ENCODE measurements at places on chromosomes 13 and 19. TPM values are rescaled to one million over a fixed set of nuclear protein-coding genes. Genes with fewer than 3 reads are reported as not detected.

The SYT5 gene
- total RNA-seq: 1.9 TPM

The WASF3 gene
- 0.49 TPM for total RNA-seq

The PAF1 gene
- total RNA-seq: 138 TPM

The CDC34 gene
- total RNA-seq: 39.2 TPM

DNA sequence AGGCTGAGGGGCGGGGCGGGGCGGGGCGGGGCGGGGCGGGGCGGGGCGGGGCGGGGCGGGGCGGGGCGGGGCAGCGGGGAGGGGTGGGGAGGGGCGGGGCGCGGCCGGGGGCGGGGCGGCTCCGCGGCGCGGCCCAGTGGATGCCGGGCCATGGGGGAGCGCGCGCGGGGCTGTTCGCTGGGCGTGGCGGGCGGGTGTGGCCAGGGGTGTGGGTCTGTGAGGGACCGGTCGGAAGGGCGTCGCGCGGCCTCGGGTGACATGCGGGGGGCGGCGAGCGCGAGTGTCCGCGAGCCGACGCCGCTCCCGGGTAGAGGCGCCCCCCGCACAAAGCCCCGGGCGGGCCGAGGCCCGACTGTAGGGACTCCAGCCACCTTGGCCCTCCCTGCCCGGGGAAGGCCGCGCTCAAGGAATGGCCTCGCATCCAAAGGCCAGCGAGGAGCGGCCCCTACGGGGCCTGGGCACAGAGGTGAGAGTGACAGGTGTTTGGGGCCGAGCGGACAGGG is at the start of gene ZFP28:
ZFP28 (plus strand) TSS at position 188 of the 503 bp plus-strand sequence; CDS start at position 259, 71 bp downstream.
- no peak for DNase-seq

DNA sequence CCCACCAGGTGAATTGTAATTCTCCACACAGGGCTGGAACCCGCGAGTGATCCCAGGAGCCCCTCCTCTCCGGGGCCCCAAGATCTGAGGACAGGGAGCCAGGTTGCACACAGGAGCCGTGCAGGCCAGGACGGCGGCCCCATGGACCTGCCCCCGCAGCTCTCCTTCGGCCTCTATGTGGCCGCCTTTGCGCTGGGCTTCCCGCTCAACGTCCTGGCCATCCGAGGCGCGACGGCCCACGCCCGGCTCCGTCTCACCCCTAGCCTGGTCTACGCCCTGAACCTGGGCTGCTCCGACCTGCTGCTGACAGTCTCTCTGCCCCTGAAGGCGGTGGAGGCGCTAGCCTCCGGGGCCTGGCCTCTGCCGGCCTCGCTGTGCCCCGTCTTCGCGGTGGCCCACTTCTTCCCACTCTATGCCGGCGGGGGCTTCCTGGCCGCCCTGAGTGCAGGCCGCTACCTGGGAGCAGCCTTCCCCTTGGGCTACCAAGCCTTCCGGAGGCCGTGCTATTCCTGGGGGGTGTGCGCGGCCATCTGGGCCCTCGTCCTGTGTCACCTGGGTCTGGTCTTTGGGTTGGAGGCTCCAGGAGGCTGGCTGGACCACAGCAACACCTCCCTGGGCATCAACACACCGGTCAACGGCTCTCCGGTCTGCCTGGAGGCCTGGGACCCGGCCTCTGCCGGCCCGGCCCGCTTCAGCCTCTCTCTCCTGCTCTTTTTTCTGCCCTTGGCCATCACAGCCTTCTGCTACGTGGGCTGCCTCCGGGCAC is 3.9 kb downstream of the FFAR1 start:
- no peak for DNase-seq

DNA sequence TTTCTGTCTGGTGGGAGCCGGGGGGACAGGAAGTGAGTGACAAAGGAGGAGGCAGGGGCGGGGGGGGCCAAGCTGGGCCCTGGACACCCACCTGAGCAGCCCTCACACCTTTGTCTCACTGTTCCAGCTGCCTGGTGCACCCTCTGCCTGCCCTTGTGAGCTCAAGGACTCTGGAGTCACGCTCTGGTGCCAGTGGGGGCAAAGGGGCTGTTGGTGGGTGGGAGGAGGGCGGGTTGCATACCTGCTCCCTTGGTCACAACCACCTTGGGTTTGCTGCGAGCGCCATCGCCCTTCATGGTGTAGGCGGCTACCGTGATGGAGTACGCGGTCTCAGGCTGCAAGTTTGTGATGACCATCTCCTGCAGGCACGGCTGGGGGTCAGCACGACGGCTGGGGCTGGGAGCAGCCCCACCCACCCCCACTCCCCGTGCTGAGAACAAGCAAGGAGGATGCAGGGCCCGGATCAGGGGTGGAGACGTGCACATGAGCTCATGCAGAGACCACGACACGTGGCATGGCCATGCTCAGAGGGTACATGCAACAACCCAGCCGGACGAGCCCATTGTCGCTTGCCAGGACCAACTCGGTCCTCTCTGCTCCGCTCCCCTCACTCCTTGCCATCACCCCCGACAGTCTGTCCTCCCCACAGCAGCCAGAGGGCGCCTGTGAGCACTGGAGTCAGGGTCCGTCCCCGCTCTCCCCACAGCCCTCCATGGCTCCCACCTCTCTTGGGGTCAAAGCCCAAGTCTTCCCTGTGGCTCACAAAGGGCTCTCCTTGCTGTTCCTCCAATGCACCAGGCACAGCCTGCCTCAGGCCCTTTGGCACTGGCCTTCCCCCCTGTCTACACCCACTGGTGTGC is 114.9 kb downstream of the PTPRS start:
- DNase-seq: no peak

DNA sequence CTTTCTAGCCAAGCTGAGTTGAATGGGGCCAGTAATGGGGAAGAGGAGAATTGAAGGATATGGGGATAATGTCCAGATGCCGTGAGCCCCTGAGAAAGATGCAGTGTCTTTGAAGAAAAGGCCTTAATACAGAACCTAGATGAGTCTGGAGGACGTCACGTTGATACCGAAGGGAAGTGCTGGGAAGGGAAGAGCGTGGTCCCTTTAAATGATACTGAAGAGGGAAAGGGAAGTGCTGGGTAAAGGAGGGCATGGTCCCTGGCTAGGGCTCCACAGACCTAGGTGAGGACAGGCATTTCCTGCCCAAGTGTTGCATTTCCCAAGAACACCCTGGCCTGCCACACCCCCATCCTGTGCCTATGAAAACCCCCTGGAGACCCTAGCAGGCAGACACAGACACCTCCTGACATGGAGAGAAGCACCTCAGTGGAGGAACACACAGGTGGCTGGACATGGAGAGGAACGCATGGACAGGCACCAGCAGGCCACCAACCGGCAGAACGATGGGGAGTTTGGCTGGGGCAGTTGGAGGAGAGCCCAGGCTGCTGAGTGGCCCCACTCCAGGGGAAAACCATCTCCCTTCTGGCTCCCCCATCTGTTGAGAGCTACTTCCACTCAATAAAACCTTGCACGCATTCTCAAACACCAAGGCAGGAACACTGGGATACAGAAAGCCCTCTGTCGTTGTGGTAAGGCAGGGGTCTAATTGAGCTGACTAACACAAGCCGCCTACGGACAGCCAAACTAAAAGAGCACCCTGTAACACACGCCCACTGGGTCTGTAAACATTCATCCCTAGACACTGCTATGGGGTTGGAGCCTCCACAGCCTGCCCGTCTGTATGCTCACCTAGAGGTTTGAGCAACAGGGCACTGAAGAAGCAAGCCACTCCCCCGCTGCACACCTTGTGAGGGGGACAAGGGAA is 34.9 kb upstream of the POMP start:
- DNase-seq: no peak

DNA sequence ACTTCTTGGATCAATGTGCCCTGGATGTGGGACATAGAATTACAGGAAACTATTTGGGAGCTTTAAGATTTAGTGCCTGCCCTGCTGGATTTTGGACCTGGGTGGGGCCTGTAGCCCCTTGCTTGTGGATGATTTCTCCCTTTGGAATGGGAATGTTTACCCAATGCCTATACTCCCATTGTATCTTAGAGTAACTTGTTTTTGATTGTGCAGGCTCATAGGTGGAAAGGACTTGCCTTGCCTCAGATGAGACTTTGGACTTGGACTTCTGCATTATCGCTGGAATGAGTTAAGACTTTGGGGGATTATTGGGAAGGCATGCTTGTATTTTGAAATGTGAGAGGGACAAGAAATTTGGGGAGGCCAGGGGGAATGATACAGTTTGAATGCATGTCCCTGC is 13.5 kb downstream of the SLC15A1 start:
- no peak for DNase-seq

- DNase-seq: no peak
Observed at GRCh38 chr19:45547965-45548609, 36.5 kb downstream of the OPA3 start.

DNA sequence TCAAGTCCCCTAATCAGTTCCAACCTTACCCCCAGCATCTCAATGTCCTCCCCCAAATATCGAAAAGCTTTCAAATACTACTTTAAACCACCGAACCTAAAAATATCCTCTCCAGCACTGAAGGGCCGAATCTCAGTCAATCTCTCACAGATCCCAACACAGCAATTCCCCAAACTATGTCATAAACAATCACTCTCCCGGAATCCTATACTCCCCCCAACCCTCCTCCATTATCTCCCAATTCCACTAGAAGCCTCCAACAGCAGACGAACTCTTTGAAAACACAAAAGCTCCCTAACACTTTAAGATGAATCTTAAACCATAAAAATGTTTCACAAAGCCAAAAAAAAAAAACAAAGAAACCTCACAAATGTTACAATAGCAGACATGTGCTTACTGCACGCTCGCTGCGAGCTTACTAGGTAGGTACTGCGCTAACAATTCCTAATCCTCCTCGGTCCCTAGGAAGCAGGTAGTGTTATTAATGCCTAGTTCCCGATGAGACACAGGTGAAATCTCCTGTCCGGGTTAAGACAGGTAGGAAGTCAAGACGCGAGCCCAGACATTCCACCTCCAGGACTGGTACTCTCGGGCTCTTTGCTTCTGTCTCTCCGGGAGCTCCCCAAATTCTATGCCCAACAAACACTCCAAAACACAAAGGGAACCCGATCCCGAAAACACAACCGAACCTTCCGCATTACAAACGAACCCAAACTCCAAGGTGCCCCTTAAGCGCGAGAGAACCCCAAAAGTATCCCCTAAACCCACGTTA is 14.2 kb downstream of the FBXO46 start:
- DNase-seq: peak; percentile 38

- no peak for DNase-seq
Observed at GRCh38 chr19:49999371-50000010, 25.7 kb downstream of the VRK3 start.

DNA sequence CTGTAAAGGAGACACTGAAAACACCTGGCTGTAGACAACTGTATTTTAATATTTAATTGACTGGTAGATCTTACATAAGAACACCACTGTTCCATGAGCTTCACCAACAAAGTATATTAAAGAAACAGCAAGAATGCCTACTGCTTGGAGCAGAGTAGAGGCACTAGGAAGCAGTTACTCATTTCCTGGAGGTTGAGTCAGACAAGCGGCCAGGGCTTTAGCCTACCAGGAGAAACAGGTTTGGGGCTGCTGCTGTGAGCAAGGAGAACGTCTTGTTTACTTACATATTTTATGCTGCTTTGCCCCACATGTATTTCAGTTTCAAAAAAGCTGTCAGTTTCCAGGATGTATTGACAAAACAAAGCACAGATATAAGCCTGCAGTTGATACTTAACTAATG is 33.4 kb downstream of the ALG5 start:
- no peak for DNase-seq

DNA sequence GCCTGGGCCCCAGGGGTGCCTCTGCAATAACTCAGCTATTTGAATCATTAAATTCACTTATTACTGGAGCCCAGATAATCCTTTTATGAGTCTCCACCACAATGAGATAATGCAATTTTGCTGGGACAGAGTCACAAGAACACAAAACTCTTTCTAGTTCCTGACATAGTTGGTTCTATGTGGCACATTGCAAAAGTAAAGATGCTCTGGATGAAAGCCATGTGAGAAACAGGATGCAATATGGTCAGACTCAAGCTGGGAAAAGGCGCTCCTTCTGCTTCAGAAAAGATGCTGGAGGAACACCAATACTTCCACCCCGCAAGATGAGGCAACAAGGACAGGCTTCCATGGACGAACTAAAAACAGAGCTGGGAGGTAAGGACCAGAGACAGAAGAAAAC is 5.7 kb downstream of the ANKRD27 start:
- DNase-seq: no peak

DNA sequence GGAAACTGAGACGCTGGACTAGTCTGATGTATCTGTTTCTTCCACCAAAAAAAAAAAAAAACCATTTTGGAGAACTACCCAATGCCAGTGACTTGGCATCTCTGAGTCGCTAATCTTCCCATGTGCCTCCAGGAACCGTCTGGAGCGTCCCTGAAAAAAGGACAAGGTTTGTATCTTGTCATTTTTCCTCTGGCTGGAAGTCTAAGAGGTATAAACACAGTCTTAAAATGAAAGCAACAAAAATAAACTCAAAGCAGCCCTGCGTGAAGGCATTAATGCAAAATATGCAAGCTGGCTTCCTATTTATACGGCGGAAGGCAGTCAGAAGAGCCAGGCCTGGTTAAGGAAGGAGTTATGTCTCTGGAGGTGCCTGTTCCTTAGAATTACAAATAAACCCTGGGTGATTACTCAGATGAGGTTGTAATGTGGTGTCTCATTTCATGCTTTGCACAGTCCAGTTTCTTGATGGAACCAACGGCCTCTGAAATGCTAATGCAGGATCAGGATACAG is 20.3 kb downstream of the ACTN4 start:
- DNase-seq: no peak

- DNase-seq: no peak
Observed at GRCh38 chr19:45296355-45296754, 26.3 kb downstream of the CKM start.

GRCh38 chr13:51772105-51772455 is 31.9 kb downstream of the DHRS12 start:
- no peak for DNase-seq

- no peak for DNase-seq
Observed at GRCh38 chr13:110471156-110471832, 90.2 kb downstream of the RAB20 start.

- no peak for DNase-seq
Observed at GRCh38 chr13:112839356-112840105, 129.5 kb upstream of the MCF2L start.

DNA sequence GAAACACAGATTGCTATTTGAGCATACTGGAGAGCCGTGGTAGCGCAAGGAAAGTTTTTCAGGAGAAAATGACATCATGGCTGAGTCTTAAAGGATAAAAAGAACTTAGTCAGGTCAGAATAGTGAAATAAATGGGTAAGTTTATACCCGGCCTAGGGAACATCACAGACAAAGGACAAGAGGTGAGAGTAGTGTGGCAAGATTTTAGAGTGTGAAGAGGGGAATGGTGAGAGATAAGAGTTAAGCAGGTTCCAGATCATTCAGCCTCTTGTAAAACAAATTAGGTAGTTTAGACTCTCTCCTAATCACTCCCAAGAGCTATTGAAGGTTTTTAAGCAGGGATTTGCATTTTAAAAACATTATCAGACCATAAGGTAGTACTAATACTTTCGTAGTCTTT is 116.0 kb upstream of the MAB21L1 start:
- no peak for DNase-seq
